ENCODE measurements at places on chromosomes 2 and 18.

DNA sequence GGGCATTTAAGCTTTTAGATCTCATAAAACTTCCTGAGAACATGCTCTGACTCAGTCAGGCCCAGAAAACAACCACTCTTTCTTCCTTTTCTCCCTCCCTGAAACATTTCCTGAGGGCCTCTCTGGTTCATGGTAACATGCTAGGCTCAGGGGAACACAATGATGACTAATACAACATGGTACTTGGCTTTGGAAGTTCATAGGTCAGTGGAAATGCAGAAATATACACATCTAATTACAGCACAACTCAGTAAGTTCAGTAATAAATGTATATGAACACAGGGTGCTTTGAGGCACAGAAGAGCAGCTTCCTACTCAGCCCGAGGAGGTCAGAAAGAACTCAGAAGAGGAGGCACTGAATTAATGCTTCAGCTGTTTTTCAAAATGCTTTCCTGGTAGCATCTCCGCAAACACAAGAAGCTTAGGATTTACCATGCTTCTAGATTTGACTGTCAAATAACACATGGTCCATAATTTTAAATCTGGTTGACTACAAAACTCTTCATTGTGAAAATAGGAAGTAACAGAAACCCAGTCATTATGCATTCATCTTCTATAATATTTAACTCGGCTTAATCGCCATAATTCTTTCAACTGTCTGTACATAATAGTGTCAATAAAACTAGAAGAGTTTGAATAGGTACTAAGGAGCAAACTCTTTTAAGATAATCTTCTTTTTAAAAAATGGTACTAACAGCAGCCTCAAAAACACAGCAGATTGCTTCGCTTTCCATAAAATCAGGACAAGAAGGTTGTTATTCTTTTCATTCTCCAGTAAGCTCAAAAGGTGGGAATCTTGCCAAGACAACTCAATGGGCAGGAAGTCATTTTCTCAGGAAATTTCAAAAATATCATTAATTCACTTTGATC lies 251.3 kb downstream of the DLGAP1 start:
- no peak for DNase-seq

GRCh38 chr18:6558446-6559156 lies 143.9 kb upstream of the L3MBTL4 start:
- no peak for DNase-seq

DNA sequence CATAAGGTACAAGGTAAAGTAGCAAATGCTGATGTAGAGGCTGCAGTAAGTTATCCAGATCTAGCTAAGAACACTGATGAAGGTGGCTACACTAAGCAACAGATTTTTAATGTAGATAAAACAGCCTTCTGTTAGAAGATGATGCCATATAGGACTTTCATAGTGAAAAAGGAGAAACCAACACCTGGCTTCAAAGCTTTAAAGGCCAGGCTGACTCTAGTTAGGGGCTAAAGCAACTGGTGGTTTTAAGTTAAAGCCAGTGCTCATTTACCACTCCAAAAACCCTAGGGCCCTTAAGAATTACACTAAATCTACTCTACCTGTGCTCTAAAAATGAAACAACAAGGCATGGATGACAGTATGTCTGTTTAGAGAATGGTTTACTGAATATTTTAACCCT lies 131.0 kb downstream of the DNAH6 start:
- no peak for DNase-seq

DNA sequence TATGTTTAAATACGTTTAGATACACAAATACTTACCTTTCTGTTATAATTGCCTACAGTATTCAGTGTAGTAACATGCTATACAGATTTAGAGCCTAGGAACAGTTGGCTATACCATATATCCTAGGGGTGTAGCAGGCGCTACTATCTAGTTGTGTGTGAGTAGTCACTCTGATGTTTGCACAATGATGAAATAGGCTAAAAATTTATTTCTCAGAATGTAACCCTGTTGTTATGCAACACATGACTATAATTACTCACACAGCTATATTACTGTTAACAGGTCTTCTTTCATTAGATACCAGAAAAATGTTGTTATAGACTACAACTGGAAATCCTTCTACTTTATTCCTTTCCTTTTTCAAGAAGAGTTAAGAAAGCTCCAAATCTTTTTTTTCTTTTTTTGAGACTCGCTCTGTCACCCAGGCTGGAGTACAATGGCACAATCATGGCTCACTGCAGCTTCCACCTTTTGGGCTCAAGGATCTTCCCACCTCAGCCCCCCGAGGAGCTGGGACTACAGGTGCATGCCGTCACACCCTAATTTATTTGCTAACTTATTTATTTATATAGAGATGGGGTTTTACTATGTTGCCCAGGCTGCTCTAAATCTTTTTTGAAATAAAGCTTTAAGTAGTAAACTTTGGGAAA lies 48.5 kb downstream of the C2orf74 start:
- DNase-seq, result no peak

- no peak for DNase-seq
Observed at GRCh38 chr2:177348733-177349693, 43.6 kb upstream of the AGPS start.

GRCh38 chr2:183037553-183038340 lies 510 bp downstream of the NCKAP1 start:
- DNase-seq, result peak; percentile 34

DNA sequence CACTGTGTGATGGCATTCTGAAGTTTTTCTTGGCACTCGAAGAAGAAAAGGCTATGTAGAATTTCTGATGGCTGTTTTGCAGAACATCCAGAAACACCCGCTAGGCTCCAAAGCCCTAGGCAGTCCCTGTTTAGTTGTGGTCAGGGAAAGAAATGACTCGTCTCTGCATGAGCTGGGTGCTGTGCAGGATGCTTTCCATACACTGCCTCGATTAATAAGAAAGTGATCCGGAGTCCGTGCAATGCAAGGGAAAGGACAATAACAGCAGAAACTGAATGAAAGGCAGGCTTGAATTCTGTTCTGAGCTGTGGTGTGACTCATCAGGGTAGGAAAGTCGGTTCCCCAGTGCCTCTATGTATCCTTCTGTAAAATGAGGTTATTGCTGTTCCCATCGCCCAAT lies 18.7 kb downstream of the MAPRE3 start:
- DNase-seq, result no peak

DNA sequence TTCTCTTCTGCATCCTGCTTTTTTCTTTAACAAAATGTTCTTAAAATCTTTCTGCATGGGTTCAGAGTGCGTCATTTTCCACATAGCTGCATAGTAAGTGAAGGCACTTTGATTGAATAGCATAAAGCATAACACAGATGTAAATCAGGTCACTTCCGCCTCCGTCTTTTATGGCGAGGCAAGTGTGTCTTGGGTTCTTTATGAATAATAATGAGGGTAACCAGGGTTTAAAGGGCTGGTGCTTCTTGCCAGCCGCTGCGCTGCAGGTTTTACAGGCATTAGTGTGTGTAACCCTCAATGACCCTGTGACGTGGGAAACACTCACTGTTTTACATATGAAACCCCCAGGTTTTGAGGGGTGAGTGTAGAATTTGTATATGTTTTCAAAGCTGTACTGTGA lies 164.2 kb downstream of the MYT1L start:
- DNase-seq, result no peak

GRCh38 chr2:77862120-77862519 lies 339.9 kb upstream of the LRRTM4 start:
- no peak for DNase-seq

- no peak for DNase-seq
Observed at GRCh38 chr2:170265321-170265720, 87.4 kb downstream of the MYO3B start.

GRCh38 chr2:210481601-210482175 lies 5.1 kb upstream of the LANCL1 start:
- no peak for DNase-seq

- DNase-seq, result no peak
Observed at GRCh38 chr2:64697297-64698176, 43.8 kb upstream of the SERTAD2 start.

DNA sequence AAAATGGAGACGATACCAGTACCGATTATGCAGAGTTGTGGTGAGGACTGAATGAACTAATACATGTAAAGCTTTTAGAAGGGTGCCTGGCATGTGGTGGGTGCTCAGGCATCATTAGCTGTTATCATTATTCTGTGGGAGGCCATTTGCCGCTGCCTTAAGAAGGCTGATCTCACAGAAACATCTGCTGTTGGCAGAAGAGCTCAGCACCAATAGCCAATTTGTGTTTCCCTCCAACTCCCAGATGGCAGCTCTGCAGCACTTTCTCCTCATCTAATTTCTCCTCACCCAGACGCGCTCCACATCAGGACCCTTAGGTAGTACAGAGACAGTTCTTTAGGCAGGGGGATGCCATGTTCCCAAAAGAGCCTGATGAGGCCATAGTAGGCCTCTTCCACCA lies 15.8 kb upstream of the CYP1B1 start:
- no peak for DNase-seq

DNA sequence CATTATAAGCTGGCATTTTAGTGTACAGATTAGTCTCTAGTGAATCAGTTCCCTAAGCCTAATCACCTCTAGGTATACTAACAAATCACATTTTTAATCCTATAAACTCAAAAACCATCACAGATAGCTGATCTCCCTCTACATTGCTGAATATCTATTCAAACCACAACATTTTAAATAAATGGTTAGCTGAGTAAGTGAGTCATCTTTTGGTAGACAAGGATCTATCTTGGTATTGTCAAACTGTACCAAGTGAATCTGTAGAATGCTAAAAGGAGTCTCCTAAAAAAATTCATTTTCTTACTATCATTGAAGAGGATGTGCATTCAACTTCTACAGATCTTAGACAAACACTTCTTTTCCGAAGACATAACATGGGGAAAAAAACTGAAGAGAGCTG lies 40.7 kb downstream of the INO80D start:
- DNase-seq, result no peak

- DNase-seq, result no peak
Observed at GRCh38 chr2:10720947-10721395, 459 bp upstream of the ATP6V1C2 start.

DNA sequence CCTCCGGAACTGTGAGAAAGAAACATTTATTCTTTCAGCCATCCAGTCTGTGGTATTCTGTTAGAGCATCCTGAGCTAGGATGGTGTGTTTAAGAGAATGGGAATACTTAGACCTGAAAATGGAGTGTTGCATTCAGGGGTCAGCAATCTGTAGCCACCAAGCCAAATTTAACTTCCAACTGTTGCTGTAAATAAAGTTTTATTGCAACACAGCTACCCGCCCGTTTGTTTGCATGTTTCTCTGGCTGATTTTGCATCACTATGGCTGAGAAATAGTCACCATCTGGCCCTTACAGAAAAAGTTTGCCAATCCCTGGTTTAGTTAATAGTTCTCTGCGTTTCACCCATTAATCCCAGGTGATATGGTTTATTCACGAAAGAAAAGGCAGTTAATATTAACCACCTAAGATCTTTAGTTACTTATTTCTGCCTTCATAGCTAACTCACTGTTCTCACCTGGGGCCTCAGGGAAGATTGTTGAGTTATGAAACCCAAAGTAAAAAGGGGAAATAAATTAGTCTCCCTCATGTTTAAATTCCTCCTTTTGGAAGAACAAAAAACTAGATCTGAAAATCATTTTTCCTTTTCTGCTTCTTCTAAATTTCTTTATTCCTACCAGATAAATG lies 9.5 kb upstream of the CYS1 start:
- DNase-seq, result no peak

DNA sequence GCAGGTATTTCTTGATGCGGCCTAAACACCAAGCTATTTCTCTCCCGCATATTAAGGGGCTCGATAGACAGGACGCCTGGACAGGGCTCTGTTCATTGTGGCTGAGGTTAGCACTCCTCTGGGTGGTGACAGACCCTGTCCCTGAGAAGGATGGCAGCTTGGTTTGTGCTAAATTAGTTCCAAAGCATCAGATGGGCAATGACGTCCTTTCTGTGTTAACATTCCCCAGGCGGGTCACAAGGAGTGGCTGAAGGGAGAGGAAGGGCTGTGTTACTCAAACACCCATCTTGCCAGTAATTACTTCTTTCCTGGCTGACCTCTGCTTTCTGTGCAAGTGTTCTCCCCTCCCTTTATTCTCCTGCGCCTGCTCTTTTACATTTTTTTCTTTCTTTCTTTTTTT lies 75.0 kb downstream of the TMEM247 start:
- DNase-seq, result no peak

DNA sequence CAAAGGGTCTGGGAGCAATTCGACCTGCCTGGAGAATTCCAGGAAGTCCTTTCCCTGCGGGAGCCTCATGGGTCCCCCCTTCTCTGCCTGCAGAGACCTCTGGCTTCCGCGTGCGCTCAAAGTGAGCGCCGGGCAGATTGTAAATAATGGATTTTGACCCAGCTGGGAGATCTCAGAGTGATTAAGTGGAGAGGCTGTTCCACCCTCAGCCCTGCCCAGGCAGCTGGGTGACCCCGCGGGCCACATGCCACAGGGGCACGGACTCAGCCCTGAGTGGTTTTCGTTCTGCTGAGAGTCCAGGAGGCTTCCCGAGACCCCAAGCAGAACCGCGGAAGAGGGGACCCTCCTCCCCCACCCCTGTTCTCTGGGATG lies 1.2 kb downstream of the KCNG2 start:
- no peak for DNase-seq

- DNase-seq, result no peak
Observed at GRCh38 chr2:204695506-204695905, 150.2 kb downstream of the PARD3B start.

GRCh38 chr2:101124643-101125366 lies 26.4 kb downstream of the TBC1D8 start:
- DNase-seq, result no peak

DNA sequence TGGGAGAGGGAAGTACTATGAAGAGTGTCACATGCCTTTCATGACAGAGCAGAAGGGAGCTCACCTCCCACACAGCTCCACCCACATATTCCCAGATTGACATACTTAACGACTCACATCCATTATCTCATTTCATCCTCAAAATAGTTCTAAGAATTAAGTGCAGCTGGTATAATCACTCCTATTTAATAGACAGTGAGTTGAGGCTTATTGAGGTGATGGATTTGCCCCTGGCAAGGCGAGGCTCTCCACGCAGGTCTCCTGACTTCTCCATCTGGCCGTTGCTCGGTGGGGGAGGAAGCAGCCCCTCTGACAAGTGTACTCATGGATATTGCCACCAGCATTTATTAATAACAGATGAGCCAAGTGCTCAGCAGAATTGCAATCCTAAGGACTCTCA lies 81.4 kb downstream of the TGOLN2 start:
- no peak for DNase-seq

DNA sequence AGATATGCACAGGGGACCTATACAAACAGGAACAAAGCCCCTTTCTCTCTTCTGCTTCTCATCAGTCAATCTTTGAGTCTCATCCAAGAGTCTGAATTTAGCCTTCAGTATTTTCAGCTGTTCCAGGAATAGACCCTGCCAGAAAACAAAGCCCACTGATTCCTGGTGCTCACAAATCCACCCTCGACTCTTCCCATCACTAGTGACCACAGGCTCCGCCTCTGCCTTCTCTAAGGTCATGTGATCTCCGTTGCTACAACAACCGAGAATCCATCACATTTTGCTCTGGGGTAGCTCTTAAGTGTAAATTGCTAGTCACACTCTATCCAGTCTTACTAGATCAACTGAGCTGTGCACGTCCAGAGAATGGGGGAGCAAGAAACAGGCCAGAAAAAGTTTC lies 46.4 kb upstream of the SPTBN1 start:
- no peak for DNase-seq

GRCh38 chr2:225020168-225020849 lies 22.0 kb downstream of the DOCK10 start:
- DNase-seq, result no peak

GRCh38 chr18:9017167-9017904 lies 85.2 kb upstream of the NDUFV2 start:
- DNase-seq, result peak; percentile 56

- no peak for DNase-seq
Observed at GRCh38 chr2:189328848-189329245, 112.4 kb upstream of the WDR75 start.

GRCh38 chr18:11073971-11074370 lies 75.4 kb downstream of the PIEZO2 start:
- no peak for DNase-seq

GRCh38 chr2:67289921-67290371 lies 107.2 kb upstream of the ETAA1 start:
- no peak for DNase-seq

Measured in stimulated activated CD4-positive, alpha-beta T cell treated with anti-CD3 and anti-CD28 coated beads, Interleukin-15, amount 100 ng/mL, for 1 hour (primary cell).